ENCODE measurements at places on chromosomes 6 and 20.

- DNase-seq: peak; percentile 29
Measured at GRCh38 chr6:160534050-160534696, 129.9 kb downstream of the LPA start.

- peak; percentile 62 for DNase-seq
Measured at GRCh38 chr20:33667676-33668465, 1.1 kb downstream of the ACTL10 start.

- no peak for DNase-seq
Measured at GRCh38 chr6:26065952-26066380, 21.3 kb upstream of the HFE start.

DNA sequence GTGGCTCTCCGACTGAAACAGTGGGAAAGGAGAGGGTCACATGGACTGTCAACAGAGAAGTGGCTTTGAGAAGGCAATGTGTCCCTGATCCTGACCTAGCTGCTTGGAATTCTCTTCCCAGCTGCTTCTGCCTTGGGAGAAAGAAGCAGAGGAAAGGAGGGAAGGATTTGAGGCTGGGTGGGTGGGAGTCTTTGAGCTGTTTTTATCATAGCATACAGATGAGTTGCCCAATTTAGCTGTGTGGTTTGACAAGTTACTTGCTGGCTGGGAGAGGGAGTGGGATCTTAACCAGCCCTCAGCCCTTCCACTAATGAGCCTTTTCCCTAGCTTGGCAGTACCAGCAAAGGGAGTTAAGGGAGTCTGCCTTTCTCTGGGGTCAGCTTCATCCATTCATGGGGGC lies 51.1 kb upstream of the MYL9 start:
- no peak for DNase-seq

GRCh38 chr6:69135927-69136326 lies 500.8 kb downstream of the ADGRB3 start:
- DNase-seq: no peak

DNA sequence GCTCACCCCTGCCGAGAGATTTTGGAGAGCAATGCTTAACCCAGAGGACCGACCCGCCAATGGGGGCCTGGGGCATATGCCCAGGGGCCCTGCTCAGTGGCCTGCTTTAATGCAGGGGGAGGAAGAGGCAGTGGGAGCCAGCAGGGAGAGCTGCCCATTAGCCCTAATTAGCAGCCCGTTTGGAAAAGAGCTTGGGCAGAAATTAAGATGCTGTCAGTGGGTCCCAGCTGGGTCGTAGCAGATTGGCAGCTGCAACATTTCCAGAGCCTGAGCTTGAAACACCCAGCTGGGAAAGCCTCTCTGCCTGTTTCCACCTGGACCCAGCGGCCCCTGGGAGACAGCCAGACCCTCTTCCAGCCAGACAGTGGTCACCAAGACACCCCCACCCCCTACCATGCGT lies 39.5 kb downstream of the CD40 start:
- DNase-seq: no peak

GRCh38 chr6:120675886-120676285 lies 658.4 kb downstream of the TBC1D32 start:
- no peak for DNase-seq

DNA sequence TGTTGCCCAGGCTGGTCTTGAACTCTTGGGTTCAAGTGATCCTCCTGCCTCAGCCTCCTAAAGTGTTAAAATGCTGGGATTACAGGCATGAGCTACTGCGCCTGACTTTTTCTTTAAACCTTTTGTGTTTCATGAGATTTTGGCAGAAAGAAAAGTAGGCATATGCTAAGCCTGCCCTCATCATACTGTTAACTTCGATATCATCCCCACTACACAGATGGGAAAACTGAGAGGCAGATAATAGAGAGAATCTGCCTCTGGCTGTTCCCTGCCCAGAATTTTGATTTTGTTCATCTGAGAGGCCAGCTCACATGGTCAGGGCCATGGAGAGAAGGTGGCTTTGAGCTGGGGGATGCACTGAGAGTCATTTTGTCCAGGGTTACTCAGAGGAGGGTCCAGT lies 7.5 kb downstream of the PABPC1L start:
- no peak for DNase-seq

DNA sequence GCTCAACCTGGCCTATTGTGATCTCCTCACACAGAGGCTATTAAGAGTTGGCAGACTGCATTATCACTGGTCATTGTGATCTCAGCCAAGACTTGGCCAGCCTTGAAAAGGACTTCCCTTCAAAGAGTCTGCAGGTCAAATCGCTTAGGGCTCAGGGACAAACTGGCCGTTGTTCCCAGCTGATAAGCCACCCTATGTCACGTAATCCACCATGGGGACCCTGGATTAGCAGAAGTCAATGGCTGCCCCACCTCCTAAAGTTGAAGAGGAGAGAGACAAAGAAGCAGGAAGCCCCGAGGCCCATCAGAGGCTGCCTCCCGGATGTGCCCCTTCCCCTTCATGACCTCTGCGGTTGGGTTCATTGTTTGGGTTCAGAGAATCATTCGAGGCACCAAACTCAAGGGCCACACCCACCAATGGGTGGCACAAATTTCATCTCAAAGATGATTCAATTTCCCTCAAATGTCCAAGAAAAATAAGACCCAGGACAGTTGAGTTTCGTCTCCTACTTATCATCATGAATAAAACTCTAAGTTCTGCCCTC lies 56.6 kb downstream of the BPIFB1 start:
- DNase-seq: no peak

- DNase-seq: no peak
Measured at GRCh38 chr20:48841875-48842529, 14.2 kb upstream of the PREX1 start.

DNA sequence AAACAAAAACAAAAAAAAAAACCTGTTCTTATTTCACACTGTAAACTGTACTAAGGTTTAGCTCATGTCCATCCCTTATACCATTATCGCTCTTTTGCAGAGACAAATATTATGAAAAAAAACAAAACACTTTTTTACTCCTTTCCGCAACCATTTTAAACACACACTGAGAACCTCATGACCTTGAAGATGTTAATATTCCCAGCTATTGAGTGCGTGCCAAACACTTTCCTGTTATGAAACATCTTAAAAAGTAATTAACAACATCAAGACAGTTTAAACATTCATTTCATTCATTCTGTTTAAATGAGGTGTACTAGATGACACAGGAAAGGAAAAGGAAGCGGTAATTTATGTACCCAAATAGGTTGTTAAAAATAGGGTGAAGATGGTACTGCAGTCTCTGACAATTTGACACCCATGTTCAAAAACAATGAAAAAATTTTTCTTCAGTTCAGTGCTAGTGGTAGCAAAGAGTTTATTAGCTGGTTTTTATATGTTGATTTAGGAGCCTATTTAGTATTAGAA lies 3.9 kb upstream of the ARHGAP18 start:
- no peak for DNase-seq

- no peak for DNase-seq
Measured at GRCh38 chr20:35828434-35828833, 56.6 kb downstream of the PHF20 start.

DNA sequence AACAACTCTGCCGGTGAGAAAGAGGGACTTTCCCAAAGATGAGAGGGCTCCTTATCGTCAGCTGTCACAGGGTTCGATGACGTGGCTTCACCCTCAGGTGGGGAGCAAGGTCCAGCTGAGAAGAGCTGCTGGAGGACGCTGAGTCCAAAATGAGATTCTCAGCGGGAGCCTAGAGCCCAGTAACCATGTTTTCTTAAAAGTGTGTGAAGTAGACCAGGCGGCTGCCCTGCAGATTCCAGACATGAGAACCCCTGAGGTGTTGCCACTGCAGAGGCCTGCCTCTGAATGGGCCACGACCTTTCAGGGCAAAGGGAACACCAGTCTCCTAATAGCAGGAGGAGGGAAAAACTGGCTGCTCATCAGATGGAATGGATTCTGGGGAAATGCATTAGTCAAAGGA lies 375.1 kb downstream of the BTBD9 start:
- no peak for DNase-seq

GRCh38 chr6:32216285-32216684 lies 7.6 kb downstream of the NOTCH4 start:
- DNase-seq: no peak

DNA sequence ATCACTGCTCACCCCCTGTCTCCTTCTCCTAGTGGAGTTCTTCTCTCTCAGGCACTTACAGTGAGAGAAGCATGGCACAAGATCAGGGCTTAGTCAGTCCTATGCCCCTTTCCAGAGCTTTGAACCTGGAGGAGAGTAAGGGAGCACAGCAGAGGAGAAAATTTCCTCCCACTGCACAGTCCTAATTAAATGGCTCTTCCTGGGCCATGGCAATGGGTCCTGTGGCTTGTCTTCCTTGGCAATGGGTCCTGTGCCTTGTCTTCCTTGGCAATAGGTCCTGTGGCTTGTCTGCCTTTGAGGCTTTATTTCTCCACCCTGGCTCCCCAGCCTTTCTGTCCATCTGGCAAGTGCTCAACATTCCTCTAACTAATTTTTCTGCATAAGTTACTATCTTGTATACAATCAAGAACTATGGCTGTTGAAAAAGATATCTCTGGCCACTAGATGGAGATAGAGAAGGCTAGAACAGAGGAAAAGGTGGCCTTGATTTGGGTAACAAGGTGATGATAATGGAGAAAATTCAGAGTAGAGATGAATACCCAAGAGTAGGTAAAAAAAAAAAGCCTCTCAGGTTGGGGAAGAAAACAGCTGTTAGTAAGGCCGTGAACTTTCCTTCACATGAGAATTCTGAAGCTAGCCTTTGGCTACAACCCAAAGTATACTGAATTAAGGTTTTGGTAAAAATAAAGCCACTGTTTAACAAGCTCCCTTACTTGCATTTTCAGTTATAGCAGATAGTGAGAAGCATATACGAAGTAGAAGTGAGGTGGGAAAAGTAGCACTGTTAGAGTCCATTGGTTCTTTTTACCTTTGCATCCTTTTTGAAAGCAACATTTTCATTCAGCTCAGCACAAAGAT lies 504.9 kb downstream of the DOK5 start:
- no peak for DNase-seq

- no peak for DNase-seq
Measured at GRCh38 chr20:15637546-15637945, 935.7 kb downstream of the KIF16B start.

DNA sequence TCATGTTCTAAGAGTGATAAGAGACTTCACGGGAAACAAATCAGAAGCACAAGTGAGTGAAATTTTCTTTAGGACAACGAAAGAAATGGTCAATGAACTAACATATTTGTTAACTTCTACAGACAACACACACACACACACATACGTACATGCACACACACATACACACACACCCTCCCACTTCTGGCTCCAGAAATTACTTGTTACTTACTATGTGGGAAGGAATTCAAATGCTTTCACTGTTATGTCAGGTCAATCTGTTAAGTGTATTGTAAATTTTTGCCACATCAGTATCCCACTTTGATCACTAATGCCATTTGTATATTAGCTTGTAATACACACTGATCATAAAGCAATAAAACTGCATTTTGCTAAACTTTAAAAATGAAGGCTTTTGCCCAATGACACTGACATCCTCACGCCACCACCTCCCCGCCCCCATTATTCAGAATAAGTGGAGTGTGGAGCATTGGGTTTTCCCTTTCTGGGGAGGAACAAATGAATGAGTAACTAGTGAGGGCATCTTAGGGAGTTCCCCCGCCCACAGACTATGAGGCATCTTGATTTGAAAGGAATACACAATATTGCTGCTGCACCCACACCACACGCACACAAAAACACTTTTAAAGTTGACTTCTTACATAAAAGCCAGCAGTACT lies 76.2 kb downstream of the ATXN1 start:
- DNase-seq: no peak

DNA sequence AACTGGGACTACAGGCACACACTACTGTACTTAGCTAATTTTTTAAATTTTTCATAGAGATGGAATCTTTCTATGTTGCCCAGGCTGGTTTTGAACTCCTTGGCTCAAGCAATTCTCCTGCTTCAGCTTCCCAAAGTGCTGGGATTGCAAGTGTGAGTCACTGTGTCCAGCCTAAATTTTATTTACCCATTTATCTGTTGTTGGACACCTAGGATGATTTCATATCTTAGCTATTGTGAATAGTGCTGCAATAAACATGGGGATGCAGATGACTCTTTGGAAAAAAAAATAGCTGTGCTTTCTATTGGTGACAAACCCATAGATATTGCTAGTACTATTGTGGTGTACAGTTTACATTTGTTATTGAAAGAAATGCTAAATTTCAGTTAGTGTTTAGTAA lies 19.6 kb upstream of the SYNCRIP start:
- DNase-seq: no peak

- DNase-seq: no peak
Measured at GRCh38 chr6:75689576-75689975, 59.5 kb upstream of the MYO6 start.

DNA sequence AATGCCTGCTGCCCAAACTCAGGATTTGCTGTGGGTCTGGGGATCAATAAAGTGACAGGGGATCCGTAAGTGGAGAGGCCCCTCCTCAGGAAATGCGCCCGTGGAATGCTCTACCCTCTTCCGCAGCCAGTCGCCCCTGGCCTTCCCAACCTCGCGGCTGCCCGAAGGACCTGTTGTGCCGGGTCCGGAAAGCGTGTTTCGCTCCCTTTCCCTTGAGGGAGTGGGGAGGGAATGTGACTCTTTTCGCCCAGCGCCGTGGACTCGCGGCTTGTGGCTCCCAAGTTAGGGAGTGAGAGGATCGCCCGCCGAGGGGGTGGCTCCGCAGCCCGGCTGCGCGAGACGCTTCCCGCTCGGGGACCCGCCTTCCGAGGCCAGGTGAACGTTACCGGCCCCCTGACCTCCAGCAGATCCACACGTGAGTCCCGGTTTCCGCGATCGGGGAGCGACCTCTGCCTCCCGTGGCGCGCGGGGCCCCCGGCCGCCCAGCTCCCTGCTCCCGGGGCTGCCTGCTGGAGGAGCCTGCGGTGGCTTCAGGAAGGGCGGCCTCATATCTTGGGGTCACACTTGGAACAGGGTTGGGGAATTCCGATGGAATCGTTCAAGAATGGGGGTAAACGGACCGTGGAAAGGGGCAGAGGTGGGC lies 666 bp downstream of the TPD52L1 start:
- DNase-seq: no peak

DNA sequence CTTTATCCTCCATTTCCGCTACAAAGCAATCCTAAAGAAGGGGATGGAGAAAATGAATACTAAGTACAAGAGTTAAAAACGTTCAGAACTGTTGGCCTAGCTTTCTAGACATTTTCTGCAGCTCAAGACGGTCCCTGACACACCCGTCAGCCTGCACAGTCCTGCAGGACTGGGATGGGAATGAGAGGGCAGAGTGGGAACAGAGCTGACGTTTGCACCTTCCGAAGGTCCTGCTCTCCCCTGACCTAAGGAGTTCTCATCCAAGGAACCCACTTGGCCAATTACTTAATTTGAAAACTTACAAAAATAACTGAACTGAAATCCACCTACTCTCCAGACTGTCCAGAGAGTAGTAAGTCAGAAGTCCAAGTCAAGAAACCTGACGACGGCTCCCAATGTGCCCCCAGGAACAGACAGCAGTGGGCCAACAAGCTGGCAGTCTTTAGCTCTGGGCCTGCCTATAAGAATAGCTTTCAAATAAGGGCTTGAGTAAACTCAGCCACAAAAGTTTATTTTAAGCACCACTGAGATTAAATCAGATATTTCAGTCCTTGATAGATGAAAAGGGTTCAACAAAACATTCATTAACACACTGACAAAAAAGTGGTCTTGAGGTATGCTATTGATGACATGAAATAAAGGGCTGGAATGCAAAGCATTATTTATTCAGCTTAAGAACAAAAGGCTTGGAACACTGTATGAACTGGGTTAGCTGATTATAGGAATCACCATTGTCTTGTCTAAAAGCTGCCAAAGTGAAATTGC lies 76.8 kb downstream of the CNKSR3 start:
- no peak for DNase-seq
